ENCODE measurements at places on chromosomes 16 and 17. TPM values are rescaled to one million over a fixed set of nuclear protein-coding genes. Genes with fewer than 3 reads are reported as not detected.

The CD68 gene
- 16.8 TPM for total RNA-seq

The KIF2B gene
- not detected for total RNA-seq

The SDR42E2 gene
- total RNA-seq, result not detected

The TRPV3 gene
- 0.28 TPM for total RNA-seq

The GPR142 gene
- 0.86 TPM for total RNA-seq

The FMNL1 gene
- total RNA-seq, result 1.9 TPM

The MYOCD gene
- total RNA-seq, result not detected

The METRNL gene
- total RNA-seq, result 17.8 TPM

The ITGA2B gene
- total RNA-seq, result 0.28 TPM

The SLC35B1 gene
- total RNA-seq, result 32.4 TPM

The SNX20 gene
- total RNA-seq, result 2.8 TPM

The FBXO39 gene
- total RNA-seq, result not detected

The NUPR1 gene
- total RNA-seq, result 28.9 TPM

The PRSS22 gene
- total RNA-seq, result 28.5 TPM

The SLC12A3 gene
- 0.05 TPM for total RNA-seq

The KCNJ2 gene
- 0.32 TPM for total RNA-seq

Data from pancreas (tissue), 10 donors.